Liver (tissue), 10 donors: ENCODE measurements at places on chromosomes 3 and 15.

DNA sequence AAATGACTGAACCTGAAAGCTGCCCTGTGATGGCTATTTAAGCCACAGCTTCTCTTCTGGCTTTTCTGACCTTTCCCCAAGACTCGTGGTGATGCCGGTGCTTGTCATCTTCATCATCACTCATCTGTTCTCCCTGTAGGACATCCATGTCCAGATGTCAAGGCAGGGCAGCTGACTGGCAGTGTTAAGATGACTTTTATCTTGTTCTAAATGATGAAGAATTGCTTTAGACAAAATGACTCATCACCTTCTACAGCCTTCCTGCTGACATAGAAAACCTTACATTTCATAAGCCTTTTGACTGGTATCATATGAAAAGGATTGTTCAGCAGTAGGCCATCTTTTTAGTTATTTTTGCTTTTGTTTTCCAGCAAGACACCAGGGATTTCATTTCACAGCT lies 67.0 kb upstream of the GPR149 start:
- no peak for DNase-seq

DNA sequence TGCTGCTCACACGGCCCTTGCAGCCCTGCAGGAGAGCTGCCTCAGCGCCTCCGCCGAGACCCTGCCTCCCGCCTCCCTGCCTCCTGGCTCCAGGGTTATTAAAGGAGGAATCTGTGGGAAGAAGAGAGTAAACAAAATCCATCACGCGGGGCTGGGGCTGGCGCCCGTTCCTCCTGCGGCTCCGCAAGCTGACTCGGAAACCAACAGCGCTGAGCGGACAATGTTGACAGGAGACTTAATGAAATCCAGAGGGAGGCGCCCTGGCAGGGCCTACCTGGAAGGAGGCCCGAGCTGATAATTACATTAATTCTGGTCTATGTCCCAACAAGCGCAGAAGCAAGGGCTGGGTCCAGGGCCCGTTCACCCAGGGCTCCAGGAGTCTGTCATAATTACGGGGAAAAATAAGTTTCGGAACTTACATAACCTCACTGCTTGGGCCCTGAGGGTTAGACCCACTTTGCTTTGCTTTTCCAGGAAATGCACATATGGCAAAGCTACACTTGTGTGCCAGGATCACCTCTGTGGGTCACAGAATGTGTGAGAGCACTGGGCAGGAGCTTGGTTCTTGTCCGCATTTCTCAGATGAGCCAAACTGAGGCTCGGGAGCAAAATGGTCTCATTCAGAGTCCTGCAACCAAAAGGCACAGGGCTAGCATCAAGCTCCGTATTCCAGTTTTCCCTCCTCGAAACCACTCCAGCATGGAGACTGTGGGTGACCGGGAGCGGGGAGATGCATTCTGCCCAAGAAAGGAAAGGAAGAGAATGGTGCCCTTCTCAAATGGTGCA lies 43.8 kb upstream of the SLC6A6 start:
- DNase-seq = no peak

DNA sequence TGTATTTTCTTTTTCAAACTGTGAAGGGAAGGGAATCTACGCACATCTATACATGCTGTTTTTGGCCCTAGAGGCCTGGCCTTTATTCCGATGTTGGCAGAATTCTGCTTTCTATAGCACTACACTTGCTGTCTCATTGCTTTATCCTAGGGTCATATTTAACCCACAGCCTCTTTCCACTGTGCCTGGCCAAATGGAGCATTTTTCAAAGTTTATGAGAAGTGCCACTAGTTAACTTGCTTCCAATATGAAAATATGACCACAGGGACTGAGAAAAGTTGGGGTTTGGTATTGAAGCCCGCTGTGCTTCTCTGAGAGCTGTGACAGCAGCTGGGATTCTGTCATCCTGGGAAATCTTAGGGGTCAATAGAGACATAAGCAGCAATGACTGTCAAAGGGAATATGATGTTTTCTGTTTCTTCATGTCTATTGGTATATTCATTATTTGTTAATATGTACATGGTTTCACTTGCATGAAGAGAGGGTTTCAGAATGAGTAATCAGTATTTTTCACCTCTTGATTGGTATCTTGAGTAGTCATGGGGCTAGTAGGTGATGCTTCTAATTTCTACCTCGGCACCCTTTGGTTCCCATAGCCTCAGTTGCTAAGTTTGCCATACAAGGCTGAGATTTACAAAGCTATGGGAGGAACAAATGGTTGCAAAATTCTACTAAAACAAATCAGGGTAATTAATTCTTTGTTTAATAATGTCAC lies 275.8 kb upstream of the RBMS3 start:
- no peak for DNase-seq

DNA sequence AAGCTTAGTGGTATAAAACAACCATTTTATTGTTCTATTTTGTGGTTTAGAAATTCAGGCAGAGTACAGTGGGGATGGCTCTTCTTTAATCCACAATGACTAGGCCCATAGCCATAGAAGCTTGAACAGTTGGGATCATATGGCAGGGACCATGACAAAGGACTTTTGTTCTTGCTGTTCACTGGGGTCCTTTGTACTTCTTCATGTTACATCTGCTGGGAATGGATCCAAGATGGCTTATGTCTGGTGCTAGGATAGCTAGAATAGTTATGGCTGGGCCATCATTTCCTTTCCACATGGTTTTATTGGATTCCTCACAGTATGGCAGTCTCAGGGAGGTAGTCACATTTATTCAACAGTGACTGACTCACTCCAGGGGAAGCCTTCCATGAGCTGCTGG lies 427.9 kb upstream of the AGTR1 start:
- DNase-seq = no peak

DNA sequence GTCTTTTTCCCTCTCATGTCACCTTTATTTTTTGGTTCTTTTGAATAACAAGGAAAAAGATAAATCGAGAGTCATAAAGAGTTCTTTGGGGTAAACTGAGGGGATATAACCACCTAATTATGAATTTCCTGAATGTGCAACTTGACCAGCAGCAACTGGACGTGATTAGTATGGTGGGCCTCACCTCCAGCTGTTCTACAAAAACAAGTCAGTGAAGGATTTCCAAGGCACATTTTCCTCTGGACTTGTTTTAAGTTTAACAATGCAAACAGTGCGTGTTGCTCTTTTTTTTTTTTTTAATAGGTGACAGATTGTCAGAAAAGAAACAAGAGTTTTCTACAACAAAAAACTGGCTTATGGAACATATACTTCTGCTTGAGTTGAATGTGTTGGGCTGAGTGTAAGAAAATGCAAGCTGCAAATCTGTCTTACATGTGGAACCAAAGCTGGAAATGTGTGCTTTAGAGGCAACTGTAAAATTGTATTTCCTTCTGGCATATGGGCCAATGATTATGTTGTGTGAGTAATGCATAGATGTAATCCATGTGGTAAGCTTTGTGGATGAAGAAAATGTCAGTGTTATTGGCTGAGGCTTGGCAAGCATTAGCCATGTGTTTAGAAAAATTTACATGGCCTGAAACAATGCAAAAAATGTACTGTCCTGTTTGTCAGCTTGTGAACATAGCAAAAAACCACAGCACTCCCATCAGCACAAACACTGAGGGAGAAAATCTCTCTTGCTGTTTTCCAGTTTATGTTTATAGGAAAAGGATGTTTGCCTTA lies 44.5 kb upstream of the FNDC3B start:
- no peak for DNase-seq

GRCh38 chr15:62874959-62875625 lies 167.5 kb upstream of the TPM1 start:
- DNase-seq = no peak

- DNase-seq = no peak
These were observed 17.2 kb downstream of the PLXNA1 start for GRCh38 chr3:127000119-127000518.

DNA sequence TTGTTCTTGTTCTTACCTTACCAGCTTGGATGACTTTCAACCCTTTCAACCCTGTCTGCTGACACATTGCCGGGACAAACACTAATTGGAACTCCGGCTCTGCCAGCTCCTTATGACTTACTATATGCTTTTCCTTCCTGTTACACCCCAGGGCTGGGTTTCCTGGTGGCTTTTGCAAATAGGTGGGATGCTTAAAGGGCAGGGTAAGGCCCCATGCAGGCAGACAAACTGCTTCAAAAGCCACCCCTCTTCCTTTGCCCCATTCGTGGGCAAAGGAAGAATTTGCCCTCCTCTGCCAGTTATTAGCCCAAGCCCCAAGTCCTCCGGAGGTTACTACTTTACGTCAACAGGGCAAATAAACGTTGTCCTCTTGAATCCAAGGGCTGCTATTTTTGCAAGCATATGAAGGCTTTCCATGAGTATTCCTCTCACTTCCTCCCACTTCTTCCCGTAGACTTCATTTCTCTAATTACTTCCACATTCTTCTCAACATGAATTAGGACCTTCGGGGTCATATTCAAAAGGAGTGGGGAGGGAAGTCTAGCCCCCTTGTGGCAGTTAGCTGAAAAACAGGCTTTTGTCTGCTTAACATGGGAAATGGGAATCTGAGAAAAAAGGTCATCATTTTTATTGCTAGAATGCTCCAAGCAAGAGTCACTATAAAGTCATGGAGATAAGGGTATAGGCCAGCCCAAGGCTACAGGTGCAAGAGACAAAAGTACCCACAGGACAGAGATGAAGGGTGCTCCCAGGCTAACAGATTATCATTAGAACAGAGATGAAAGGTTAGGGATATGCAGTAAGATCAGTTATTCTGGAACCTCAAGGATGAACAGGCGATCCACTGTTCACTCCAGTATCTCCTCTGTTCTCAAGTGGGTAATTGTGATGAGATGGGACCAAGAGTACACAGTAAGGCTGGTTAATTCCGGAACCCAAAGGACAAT lies 56.3 kb upstream of the FSTL1 start:
- DNase-seq = no peak

- DNase-seq = no peak
These were observed 47.1 kb downstream of the GOLIM4 start for GRCh38 chr3:168048414-168049330.

- no peak for DNase-seq
These were observed 259.6 kb upstream of the ZNF717 start for GRCh38 chr3:76044601-76045600.

GRCh38 chr3:113058188-113058587 lies 67.4 kb downstream of the GTPBP8 start:
- DNase-seq = no peak

DNA sequence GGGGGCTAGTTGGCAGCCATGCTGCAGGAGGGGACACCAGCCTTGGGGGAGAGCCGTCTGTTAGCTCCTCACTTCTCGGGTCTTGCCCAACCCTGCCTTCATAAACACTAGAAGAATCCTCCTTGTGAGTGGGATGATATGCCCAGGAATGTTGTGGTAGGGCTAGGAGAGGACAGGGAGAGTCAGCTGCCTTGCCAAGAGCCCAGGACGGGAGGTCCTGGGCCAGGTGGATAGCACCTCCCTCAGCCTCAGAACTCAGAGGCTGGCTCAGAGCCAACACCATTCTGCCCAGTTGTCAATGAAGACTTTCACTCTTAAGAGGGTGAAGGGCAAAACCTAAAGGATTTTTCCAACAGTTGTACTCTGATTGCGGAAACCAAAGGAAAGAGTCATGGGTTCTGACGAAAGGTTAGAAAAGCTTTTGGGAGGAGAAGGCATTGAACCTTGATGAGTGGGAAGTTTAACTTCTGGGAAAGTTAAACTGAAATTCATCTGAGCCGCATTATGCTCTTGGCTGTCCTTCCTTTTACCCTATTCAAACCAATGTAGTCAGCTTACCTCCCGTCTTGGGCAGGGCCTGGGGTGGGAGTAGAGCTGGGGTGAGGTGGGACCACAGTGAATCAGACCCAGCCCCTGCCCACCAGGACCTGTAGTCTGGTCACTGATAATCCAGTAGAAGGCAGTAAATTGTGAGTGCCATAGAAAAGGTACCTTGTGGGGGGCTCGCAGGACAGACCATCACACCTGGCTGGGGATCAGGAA lies 81.9 kb downstream of the FAM43A start:
- no peak for DNase-seq

- no peak for DNase-seq
These were observed 26.2 kb upstream of the COMMD4 start for GRCh38 chr15:75309711-75310110.

GRCh38 chr3:52925405-52926313 lies 28.3 kb upstream of the STIMATE start:
- DNase-seq = no peak

- DNase-seq = no peak
These were observed 120.2 kb downstream of the NEDD4 start for GRCh38 chr15:55873024-55873720.

- DNase-seq = no peak
These were observed 107.6 kb upstream of the FGF7 start for GRCh38 chr15:49315391-49315823.

DNA sequence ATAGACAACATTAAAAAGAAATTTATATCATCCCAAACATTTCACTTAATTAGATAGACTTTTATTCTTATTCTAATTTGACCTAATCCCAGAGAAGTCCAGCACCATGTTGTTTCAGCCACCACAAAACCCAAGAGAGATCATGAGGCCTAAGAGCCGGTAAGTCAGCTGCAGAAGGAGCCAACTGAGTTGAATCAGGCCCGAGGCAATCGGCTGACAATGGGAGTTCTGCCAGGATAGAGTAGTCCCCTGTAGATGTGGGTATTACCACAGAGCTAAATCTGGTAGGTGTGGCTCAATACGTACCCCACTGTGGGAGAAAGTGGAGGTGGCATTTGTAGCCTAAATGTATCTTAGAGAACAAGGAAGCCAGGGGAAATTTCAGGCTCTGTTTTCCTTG lies 49.7 kb upstream of the UMPS start:
- no peak for DNase-seq

- DNase-seq = no peak
These were observed 64.9 kb downstream of the ABHD5 start for GRCh38 chr3:43755516-43756200.

- DNase-seq = peak; percentile 40
These were observed at the start of gene C2CD4B for GRCh38 chr15:62165104-62165792. TSS of gene C2CD4B (minus strand) at chr15:62165285. CDS start at chr15:62164984, 301 bp downstream.

- no peak for DNase-seq
These were observed 293.6 kb downstream of the OCA2 start for GRCh38 chr15:27805261-27806220.

DNA sequence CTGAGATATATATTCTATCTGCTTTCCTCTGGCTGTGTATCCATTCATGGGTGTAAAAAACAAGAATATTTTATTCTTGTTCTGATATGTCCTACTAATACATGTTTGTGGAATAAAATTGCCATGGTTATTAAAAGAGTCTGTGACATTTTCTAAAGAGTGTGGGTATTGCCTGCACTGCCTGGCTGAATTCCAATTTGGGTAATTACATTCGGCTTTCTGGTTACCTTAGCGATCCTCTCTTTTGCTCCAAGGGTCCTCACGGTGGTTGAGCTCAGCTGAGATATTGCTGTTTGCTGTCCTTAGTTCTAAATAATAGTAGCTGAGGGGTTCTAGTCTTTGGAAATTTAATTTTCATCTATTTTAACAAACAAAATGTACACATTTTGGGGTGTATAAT lies 301.4 kb upstream of the DNAJC19 start:
- no peak for DNase-seq

- DNase-seq = no peak
These were observed 29.3 kb downstream of the GRAMD2A start for GRCh38 chr15:72168131-72168807.
